ENCODE measurements at places on chromosomes 16 and 17.

DNA sequence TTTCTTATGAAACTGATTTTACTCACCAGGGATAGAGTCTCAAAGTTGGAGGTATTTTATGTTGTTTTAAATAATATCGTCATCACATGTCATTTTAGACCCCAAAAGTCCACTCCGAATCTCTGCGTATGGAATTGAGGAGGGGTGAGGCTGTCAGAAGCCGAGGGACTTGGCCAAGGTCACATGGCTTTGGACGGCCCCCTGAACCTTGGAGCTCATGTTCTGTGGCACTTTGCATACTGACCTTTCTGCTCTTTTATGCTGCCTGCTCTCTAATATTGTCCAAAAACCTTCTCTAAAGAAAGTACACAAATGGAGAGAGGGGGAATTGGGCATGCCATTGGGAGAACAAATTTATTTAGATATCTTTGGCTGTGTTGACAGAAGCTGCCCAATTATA lies 700.0 kb downstream of the WWOX start:
- DNase-seq = no peak

GRCh38 chr17:1203967-1204291 lies 24.1 kb upstream of the ABR start:
- no peak for DNase-seq

GRCh38 chr16:87703835-87704375 lies 61.9 kb downstream of the KLHDC4 start:
- DNase-seq = no peak

DNA sequence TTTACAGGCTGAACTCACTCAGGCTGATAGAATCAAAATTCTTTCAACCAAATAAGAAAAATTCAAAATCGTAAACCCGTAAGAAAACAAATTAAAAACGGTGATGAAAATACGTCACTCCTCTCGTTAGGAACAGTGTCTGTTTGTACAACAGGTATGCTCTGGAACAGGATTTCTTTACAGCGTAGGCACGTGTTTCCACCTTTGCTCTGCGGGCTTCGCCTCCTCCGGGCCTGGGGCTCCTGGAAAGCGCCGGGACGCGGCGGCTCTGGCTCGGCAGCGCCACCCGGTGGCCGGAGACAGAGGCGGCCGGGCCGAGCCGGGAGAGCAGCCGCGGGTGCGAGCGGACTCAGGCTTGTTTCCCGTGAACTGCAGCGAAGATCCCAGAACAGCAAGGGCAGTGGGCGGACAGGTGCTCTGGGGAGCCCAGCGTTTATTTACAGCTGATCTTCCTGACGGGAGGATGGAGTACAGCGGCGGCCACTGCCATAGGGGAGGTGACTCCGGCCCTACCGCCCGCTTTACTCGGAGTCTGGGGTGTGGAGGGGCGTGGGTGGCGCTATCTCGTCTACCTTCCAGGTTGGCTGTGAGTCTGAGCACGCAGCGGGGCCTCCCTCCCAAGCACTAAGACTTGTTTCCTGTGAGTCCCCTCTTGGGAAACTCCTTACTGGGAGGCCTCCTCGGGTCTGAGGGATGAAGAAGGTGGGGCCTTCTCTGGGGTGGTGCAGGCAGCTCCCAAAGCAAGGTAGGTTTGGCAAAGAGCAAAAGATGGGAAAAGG lies 40.5 kb upstream of the ATP2A3 start:
- DNase-seq = no peak

GRCh38 chr16:77650761-77651160 lies 71.6 kb upstream of the NUDT7 start:
- no peak for DNase-seq

GRCh38 chr17:82332669-82333278 lies 792 bp downstream of the SECTM1 start:
- no peak for DNase-seq

- DNase-seq = no peak
Measured at GRCh38 chr17:17062356-17062755, 20.1 kb downstream of the MPRIP start.

- no peak for DNase-seq
Measured at GRCh38 chr16:1514507-1514906, 19.0 kb upstream of the TMEM204 start.

GRCh38 chr17:48578616-48579470 lies 693 bp upstream of the HOXB4 start:
- DNase-seq = no peak

DNA sequence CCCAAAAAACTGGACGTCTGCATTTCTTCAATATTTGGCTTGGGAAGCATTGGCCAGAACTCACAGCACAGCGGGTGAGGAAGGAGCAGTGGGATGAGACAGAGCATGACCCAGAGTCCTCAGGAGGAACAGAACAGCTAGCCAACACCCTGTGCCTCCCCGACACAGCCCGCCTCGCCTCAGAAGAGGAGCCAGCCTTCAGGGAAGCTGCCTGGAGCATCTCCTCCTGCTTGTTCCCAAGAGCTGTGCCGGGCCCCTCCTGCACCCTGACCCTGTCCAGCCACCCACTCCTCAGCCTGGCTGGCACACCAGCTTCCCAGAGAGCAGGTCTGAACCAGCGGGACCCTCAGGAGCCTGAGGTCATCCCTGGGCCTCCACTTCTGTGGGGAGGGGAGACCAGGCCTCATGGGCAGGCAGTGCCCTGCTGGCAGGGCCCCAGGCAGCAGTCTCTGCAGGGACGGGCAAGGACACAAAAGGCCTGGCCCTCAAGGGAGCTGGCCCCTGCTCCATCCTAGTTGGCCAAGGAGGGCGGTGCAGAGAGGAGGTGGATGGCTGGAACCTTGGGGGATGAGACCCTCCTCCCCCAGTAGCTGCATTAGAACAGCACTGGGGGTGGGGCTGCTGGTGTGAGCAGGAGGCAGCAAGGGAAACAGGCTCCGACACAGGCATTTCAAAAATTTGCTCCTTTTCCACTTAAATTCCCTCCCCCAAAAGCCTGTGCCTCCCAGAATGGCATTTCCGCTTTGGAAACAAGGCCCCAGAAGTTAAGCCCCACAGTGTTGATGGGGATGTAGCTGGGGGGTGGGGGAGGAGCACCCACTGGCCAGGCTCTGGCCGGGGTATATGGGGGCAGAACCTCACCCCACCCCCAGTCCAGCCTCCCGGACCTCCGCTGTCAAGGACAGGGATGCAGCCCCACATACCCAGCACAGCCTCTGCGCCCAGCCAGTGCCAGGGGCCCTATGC lies 1.8 kb upstream of the BCAR1 start:
- DNase-seq = no peak

- DNase-seq = no peak
Measured at GRCh38 chr17:81404558-81405165, 9.4 kb downstream of the BAHCC1 start.
